ENCODE measurements at places on chromosomes 4 and X.

- DNase-seq: no peak
These were observed 39.8 kb downstream of the FAM193A start for GRCh38 chr4:2576290-2576689.

DNA sequence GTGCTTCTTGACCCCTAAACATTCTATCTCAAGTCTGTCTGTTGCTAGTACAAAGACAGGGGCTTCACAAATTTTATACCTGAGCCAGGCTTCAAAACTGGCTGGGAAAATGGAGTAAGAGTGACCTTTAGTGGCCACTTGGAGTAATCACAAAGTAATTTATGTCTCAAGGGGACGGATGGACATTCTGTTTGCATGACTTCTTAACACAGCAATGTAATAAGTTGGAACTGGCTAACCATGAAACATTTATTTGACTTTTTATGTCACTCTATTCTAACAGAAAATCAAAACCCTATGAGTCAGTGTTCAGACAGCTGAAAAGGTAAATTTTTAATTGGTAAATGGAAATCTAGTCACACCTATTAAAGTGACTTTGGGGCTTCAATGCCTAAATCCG lies 600.6 kb downstream of the ANKRD50 start:
- DNase-seq: no peak

DNA sequence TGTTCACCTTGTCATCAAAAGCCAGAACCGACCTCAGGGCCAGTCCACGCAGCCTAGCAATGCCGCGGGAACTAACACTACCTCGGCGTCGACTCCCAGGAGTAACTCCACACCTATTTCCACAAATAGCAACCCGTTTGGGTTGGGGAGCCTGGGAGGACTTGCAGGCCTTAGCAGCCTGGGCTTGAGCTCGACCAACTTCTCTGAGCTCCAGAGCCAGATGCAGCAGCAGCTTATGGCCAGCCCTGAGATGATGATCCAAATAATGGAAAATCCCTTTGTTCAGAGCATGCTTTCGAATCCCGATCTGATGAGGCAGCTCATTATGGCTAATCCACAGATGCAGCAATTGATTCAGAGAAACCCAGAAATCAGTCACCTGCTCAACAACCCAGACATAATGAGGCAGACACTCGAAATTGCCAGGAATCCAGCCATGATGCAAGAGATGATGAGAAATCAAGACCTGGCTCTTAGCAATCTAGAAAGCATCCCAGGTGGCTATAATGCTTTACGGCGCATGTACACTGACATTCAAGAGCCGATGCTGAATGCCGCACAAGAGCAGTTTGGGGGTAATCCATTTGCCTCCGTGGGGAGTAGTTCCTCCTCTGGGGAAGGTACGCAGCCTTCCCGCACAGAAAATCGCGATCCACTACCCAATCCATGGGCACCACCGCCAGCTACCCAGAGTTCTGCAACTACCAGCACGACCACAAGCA lies 898 bp downstream of the UBQLN2 start:
- DNase-seq: no peak

GRCh38 chrX:136275553-136275952 lies 24.4 kb upstream of the MAP7D3 start:
- no peak for DNase-seq

DNA sequence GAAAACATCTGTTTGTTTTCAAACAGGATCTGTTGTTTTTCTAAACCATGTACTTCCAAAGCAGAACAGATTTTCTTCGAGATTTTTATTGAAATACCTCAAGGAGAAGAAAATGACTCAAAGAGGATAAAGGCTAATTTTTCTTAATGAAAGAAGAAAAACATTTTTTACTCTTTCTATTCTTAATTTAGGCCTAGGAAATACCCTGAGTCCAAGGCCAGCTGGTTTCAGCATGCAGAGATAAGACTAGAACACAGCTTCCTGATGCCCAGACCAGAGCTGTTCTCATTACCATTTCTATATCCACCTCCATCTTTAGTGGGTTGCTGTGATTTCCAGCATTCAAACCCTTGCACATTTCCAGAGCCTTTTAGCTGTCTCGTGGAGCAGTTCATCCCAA lies 18.3 kb downstream of the GAB1 start:
- no peak for DNase-seq

GRCh38 chr4:183876268-183876934 lies 28.7 kb upstream of the STOX2 start:
- DNase-seq: no peak

Measured in T-helper 17 cell (primary cell).